A673 (cell line): ENCODE measurements at places on chromosomes 12 and 14. TPM values are rescaled to one million over a fixed set of nuclear protein-coding genes. Genes with fewer than 3 reads are reported as not detected.

- H3K27me3 ChIP-seq, result no peaks in the 10 kb centered on the region
- H3K27ac ChIP-seq, result peak overlapping the region; percentile 77
- DNase-seq, result peak; percentile 83
- H3K36me3 ChIP-seq, result no peaks in the 10 kb centered on the region
- H3K4me1 ChIP-seq, result peaks cover 28% of the 10 kb centered on the region
- H3K4me3 ChIP-seq, result peak overlapping the region; percentile 54
These were observed 4.4 kb downstream of the MMP17 start for GRCh38 chr12:131832321-131833231.

GRCh38 chr14:102507857-102508312 is 1.7 kb downstream of the ANKRD9 start:
- no peak for DNase-seq
- peak overlapping the region; percentile 74 for H3K4me3 ChIP-seq
- no peak overlapping the region for H3K27ac ChIP-seq
- H3K4me1 ChIP-seq, result peaks cover 15% of the 10 kb centered on the region
- no peaks in the 10 kb centered on the region for H3K27me3 ChIP-seq
- peaks cover 13% of the 10 kb centered on the region for H3K36me3 ChIP-seq

- H3K27ac ChIP-seq, result no peak overlapping the region
- no peaks in the 10 kb centered on the region for H3K36me3 ChIP-seq
- H3K27me3 ChIP-seq, result no peaks in the 10 kb centered on the region
- no peak for DNase-seq
- H3K4me1 ChIP-seq, result peaks cover 26% of the 10 kb centered on the region
These were observed 12.9 kb upstream of the EMP1 start for GRCh38 chr12:13183620-13184019.

- H3K36me3 ChIP-seq, result no peaks in the 10 kb centered on the region
- no peak for DNase-seq
- no peak overlapping the region for H3K27ac ChIP-seq
These were observed 21.3 kb downstream of the MLXIP start for GRCh38 chr12:122099856-122100255.

- no peaks in the 10 kb centered on the region for H3K4me1 ChIP-seq
- no peak overlapping the region for H3K4me3 ChIP-seq
- no peaks in the 10 kb centered on the region for H3K36me3 ChIP-seq
- no peak for DNase-seq
These were observed 24.8 kb upstream of the NUBPL start for GRCh38 chr14:31536201-31536960.

DNA sequence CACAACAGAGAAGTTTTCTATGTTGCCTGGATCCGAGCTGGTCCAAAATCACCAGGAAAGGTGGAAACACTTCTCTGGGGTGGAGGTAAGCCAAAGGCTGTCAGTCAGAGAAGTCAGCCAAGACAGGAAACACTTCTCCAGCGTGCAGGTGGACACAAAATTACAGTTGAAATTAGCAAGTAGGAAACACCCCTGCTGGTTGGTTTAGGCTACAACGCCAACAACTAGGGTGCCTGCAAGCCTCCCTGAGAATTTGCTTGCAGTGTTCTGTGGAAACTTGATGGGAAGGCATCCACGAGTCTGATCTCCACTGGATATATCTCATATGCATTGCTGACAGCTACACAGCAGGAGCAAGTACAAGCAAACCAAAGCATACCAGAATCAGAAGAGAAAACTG is 600.5 kb downstream of the RERGL start:
- no peaks in the 10 kb centered on the region for H3K27me3 ChIP-seq
- H3K4me3 ChIP-seq, result no peak overlapping the region
- no peaks in the 10 kb centered on the region for H3K4me1 ChIP-seq
- H3K36me3 ChIP-seq, result no peaks in the 10 kb centered on the region
- peak; percentile 2 for DNase-seq

DNA sequence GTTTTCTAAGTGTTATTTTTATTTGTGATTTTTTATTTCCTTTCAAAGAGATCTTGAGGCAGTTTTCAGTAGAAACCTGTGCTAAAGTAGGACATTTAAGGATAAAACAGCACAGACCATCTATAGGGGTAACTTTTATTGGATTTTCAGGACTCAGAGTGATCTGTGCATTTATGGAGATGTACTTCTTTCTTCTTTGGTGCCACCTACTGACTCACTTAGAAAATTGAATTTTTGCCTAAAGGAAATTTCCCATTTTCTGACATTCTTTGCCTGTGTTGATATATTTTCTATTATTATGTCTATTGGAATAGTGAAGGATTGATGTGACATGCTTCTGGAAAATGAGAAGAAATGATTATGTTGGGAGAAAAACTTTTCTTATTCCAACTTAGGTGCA is 113.0 kb downstream of the UNC79 start:
- no peaks in the 10 kb centered on the region for H3K36me3 ChIP-seq
- H3K4me1 ChIP-seq, result peaks cover 10% of the 10 kb centered on the region

DNA sequence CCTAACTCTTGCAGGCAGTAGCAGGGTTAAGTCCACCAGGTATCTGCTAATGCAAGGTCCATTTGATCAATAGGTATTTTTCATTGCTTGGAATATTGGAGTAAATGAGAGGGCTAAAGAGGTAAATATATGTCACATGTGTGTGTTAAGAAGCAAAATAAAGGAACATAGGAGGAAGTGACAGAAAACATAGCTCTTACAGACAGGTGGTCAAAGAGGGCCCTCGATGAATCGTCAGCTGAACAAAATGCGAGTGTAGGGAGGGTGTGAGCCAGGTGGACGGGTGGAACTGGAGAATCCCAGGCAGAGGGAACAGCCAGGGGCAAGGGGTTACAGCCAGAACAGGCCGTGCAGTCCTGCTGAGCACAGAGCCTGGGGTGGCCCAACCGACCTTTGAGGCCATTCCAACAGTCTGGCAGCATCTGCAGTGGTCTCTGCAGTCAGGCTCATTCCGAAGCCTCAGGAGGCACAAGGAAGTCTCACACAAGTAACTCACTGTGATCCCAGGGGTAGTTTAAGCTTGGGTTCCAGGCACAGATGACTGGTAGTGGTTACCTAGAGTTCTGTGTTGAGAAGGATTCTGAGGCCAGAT is 43.2 kb downstream of the CCDC88C start:
- no peaks in the 10 kb centered on the region for H3K27me3 ChIP-seq
- no peak for DNase-seq
- H3K36me3 ChIP-seq, result no peaks in the 10 kb centered on the region
- peak overlapping the region; percentile 68 for H3K27ac ChIP-seq
- H3K4me3 ChIP-seq, result no peak overlapping the region
- peaks cover 77% of the 10 kb centered on the region for H3K4me1 ChIP-seq

DNA sequence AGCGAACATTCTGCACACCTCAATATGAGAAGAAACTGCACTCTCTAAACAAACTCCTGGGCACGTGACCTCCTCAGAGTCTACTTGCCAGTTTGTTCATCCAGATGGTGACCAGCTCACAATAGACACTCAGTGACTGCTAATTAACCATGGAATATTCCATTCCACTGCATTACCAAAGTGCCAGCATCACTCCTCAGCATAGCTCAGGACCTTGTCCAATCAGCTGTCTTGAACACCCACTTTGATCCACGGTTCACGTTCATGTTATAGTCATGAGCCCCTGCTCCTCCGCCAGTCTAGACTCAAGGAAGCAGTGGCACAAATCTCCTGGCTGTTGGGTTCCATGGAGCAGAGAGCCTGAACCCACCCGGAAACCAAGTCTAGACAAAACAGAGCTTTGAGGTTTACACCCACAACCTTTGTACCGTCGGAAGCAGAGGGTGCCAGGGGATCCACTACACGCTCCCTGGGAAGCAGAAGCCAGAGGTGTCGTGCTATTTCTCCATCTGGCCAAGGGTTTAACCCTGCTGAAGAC is 285.3 kb downstream of the ZFP36L1 start:
- peaks cover 18% of the 10 kb centered on the region for H3K4me1 ChIP-seq
- no peaks in the 10 kb centered on the region for H3K36me3 ChIP-seq
- H3K27ac ChIP-seq, result no peak overlapping the region
- no peaks in the 10 kb centered on the region for H3K27me3 ChIP-seq
- no peak overlapping the region for H3K4me3 ChIP-seq

DNA sequence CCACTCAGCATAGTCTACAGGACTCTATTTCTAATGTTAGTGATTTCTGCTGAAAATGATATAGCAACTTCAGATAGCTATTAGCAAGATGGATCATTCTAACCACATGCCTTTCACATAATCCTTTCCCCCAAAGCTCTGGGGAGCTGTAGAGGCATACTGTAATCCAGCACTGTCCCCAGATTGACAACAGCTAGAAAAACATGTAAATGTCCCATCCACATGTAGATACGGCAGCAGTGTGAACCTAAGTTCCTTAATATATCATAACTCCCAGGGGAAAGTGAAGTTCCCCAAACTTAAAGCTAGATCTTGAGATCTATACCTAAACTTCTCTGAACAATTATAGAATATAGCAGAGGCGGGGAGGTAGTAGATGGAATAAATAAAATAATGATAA is 14.0 kb downstream of the ZNF664 start:
- no peak overlapping the region for H3K27ac ChIP-seq
- no peak for DNase-seq
- H3K36me3 ChIP-seq, result peaks cover 34% of the 10 kb centered on the region
- H3K4me1 ChIP-seq, result peaks cover 17% of the 10 kb centered on the region

DNA sequence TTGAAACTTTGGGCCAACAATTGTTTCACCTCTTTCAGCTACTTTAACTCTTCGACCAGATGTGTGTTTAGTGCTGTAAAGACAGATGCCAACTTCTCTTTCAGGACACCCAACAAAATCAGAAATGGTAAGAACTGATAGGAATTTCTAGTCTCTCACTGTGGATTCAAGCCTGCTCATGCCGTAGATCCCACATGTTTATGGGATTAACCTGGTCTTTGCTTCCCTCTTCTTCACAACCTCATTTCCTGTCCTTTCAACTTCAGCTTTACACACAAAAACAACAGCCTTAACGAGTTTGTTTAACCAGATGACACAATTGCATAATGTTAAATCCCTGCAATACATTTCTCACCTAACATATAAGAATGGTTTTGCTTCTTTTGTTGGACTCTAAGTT is 1031.9 kb upstream of the LRFN5 start:
- H3K27me3 ChIP-seq, result no peaks in the 10 kb centered on the region
- H3K4me1 ChIP-seq, result no peaks in the 10 kb centered on the region
- no peak overlapping the region for H3K27ac ChIP-seq

- H3K27me3 ChIP-seq, result no peaks in the 10 kb centered on the region
- peak overlapping the region; percentile 28 for H3K4me3 ChIP-seq
- H3K36me3 ChIP-seq, result no peaks in the 10 kb centered on the region
- DNase-seq, result no peak
- H3K4me1 ChIP-seq, result peaks cover 28% of the 10 kb centered on the region
These were observed 1.2 kb downstream of the GLIPR1 start for GRCh38 chr12:75481774-75482173.

GRCh38 chr14:50057331-50057730 is 59.0 kb downstream of the VCPKMT start:
- no peak overlapping the region for H3K4me3 ChIP-seq
- H3K27me3 ChIP-seq, result no peaks in the 10 kb centered on the region
- H3K27ac ChIP-seq, result no peak overlapping the region
- peaks cover 32% of the 10 kb centered on the region for H3K4me1 ChIP-seq
- no peaks in the 10 kb centered on the region for H3K36me3 ChIP-seq
- no peak for DNase-seq

DNA sequence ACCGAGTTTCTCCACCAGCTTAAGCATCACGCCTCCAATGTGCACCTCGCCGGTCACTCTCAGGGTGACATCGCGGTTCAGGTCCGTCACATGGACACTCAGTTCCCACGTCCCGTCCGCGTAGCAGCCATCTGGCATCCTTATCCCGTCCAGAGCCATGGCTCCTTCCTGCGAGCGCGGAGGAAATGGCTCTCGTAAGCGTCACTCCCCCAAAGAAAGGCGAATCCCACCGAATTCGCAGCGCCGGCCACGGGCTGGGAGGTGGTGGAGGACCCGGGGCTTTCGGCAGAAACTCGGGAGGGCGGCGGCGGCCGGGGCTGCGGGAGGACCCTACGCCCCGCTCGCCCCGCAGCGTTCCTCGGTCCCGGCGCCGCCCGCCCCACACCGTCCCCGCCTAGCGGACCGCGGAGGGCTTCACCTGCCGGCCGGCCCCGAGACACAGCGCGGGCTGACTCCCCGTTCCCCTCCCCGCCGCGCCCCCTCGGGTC is 396 bp downstream of the FERMT2 start:
- H3K4me3 ChIP-seq, result peak overlapping the region; percentile 65
- peak; percentile 75 for DNase-seq
- peak overlapping the region; percentile 83 for H3K27ac ChIP-seq
- H3K27me3 ChIP-seq, result no peaks in the 10 kb centered on the region
- peaks cover 26% of the 10 kb centered on the region for H3K4me1 ChIP-seq

- H3K27ac ChIP-seq, result no peak overlapping the region
- no peaks in the 10 kb centered on the region for H3K27me3 ChIP-seq
- H3K4me3 ChIP-seq, result no peak overlapping the region
These were observed 58.2 kb downstream of the NUBPL start for GRCh38 chr14:31619440-31619839.

Gene CPNE6
- total RNA-seq, result not detected in 2 replicates

Gene CISTR
- not detected in 2 replicates for total RNA-seq

Gene TAS2R31
- 4.4 and 5.2 TPM in 2 replicates for total RNA-seq

Gene TMEM179
- 0.39 and 0.58 TPM in 2 replicates for total RNA-seq

Gene SRRM4
- not detected in 2 replicates for total RNA-seq

Gene ERP27
- not detected in 2 replicates for total RNA-seq

Gene GNB3
- total RNA-seq, result 20.7 and 21.8 TPM in 2 replicates

Gene GRIP1
- total RNA-seq, result 1.9 and 3.6 TPM in 2 replicates

Gene C14orf132
- 8.3 and 13.0 TPM in 2 replicates for total RNA-seq
